ENCODE measurements at places on chromosomes 11 and 22.

DNA sequence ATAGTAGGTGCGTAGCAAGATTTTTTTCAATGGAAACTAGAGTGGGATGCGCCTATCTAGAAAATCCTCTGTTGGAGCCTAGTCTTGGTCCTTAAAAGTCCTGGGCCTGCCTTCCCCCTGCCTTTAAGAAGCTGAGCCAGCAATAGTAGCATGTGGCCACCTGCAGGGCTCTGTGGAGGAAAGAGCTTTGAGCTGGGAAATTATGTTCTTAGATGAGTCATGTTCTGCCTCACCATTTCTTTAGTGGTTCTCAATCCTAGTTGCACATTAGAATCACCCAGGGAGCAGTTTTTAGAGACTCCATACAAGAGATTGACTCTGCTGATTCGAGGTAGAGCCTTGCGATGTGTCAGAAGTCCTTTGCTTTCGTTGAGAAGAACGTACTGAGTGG, 133.5 kb downstream of the COMMD9 start:
- no peak for DNase-seq

DNA sequence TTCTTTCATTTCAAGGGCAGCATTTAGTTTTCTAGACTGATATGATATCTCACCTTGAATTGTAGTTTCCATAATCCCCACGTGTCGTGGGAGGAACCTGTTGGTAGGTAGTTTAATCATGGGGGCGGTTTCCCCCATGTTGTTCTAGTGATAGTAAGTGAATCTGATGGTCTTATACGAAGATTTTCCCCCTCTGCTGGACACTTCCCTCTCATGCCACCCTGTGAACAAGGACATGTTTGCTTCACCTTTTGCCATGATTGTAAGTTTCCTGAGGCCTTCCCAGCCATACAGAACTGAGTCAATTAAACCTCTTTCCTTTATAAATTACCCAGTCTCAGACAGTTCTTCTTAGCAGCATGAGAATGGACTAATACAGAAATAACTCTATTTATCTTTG, 851.1 kb upstream of the FAT3 start:
- no peak for DNase-seq

GRCh38 chr22:48906216-48906835, 921.3 kb downstream of the BRD1 start:
- no peak for DNase-seq

GRCh38 chr11:86811637-86812321, 11.4 kb downstream of the PRSS23 start:
- no peak for DNase-seq

DNA sequence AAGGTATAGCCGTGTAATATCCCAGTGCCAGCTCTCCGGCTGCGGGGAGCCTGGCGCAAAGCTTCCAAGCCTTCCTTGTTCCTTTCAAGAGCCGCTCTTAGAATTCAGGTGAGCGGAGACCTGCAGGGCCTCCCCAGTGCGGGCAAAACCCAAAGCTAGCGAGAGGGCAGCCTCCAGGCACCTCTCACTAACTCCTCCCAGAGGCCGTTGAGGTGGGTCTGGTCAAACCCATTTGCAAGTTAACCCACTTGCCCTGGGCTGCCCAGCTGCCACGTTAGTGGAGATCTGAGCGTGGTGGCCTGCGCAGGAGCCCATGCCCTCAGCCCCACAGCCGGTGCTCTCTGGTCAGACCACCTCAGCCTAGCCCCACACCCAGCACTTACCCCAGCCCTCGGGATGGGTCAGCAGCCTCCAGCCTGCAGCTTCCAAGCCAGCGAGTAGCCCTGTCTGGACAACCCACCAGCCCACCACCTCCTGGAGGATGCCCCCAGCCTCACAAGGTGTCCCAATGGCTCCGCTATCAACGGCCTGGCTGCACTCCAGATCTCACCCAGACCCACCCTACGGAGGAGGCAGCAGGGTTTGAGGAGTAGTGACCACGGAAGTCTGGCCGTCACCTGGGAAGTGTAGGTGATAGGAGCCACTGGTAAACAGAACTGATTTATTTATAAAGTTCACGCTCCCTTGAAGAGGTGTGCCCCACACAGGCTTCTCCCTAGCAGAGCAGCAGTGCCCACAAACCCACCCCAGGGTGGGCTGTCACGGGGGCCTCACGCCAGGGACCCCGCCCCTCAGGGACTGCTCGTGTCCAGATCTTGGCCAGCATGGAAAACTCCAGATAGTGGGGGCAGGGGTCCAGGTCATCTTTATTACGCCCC, 2.3 kb downstream of the ASCL2 start:
- no peak for DNase-seq

GRCh38 chr11:61120706-61121191, 18.5 kb downstream of the CD5 start:
- no peak for DNase-seq

Data from stimulated activated CD4-positive, alpha-beta T cell treated with anti-CD3 and anti-CD28 coated beads, TNF-alpha, amount 100 ng/mL, for 24 hours (primary cell).